ENCODE measurements at places on chromosomes 12 and 14.

DNA sequence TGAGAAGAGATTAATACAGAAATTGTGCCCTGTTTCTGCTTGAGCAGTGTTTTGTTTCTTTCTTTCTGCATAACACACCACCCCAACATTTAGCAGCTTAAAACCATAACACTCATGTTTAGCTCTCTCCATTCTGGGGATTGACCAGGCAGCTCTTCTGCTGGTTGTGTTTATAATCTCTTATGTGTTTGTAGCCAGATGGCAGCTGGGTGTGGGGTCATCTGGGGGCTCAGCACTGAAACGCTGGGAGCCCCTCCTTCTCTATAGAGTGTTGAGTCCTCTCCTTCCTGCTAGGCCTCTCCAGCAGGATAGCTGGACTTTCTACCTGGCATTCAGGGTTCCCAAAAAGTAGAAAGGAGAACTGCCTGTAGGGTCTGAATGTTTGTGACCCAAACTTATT, 270.6 kb downstream of the TTC8 start:
- DNase-seq = no peak

- DNase-seq = peak; percentile 56
Measured at GRCh38 chr12:26402648-26403047, 207.3 kb downstream of the SSPN start.

DNA sequence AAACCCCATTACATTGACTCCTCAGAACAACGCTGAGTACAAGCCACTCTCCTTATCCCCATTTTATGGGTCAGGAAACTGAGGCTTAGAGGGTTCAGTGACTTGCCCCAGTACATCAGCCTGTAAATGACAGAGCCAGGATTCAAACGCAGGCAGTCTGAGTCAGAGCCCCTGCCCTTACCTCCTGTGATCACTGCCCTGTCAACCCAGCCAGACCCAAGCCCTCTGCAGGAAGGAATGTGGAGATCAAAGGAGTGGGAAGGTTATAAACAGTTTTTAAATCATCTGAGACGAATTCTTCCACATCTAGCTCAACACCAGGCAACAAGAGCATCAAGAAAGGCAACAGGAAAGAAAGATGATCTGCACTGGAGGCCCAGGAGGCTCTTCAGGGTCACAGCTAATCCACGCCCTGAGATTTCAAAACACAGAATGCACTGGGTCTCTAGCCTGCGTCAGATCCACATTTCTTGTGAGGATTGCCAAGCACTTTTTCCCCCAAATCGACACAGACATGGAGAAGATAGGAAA, 38.5 kb downstream of the SPTB start:
- DNase-seq = peak; percentile 94

- peak; percentile 29 for DNase-seq
Measured at GRCh38 chr14:36508418-36509068, 11.5 kb downstream of the NKX2-1 start.

- DNase-seq = peak; percentile 44
Measured at GRCh38 chr12:59084511-59085375, 164.4 kb upstream of the LRIG3 start.

DNA sequence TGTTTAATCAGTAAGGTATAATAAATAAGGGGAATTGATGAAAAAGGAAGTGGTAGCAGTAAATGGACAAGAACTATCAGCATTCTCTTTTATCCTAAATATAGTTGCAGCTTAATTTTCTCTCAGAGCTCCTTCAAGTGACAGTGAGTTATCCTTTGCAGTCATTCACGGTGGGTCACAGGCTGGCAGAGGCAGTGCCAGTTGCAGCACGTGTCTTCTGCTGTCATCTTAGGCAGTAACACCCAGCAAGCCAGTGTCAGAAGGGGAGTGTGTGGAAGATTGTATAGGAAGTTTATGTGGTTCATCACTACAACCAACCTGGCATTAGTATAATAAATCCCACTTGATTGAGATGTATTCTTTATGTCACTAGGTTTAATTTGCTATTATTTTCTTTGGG, 170.0 kb downstream of the CCDC91 start:
- DNase-seq = no peak

- DNase-seq = no peak
Measured at GRCh38 chr12:1355396-1355795, 239.0 kb downstream of the FBXL14 start.

- DNase-seq = peak; percentile 57
Measured at GRCh38 chr14:65229748-65230728, 127.7 kb upstream of the MAX start.

DNA sequence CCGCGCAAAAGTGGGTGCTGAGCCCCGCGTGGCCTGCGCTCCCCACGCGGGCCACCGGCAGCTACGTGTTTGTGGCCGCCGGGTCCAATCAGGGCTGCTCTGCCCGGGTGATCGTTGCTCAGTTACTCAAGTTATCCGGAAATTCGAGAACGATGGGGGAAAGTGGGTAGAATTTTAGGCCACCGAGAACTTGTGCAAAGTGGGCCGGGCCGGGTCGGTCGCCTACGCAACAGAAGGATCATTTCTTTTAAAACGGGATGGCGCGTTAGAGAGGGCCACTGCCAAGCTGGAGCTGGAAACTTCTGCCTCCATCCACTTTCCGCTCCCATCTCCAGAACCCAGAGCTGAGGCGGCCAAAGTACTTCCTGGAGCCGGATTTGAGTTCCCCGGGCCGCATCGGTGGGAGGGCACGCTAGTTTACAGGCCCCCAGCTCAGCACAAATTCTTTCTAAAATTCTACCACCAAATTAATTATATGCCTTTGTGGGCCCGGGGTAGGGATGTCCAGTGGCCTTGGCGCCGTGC, 3.5 kb downstream of the RFX4 start:
- peak; percentile 54 for DNase-seq

DNA sequence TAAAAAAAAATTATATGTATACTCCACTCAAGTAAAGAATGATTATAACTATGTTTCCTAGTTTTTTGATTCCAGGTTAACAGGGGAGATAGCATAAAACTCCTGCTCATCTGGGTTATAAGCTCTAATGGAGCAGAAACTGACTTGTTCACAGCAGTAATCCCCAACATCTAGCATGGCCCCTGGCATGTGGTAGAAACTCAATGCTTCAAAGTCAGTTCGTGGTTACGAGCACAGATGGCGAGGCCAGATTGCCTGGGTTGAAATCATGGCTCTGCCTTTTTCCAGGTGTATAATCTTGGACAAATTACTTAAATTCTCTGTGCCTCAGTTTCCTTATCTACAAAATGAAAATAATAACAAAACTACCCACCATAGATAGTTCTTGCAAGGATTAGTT, 183.8 kb downstream of the TTC7B start:
- no peak for DNase-seq

DNA sequence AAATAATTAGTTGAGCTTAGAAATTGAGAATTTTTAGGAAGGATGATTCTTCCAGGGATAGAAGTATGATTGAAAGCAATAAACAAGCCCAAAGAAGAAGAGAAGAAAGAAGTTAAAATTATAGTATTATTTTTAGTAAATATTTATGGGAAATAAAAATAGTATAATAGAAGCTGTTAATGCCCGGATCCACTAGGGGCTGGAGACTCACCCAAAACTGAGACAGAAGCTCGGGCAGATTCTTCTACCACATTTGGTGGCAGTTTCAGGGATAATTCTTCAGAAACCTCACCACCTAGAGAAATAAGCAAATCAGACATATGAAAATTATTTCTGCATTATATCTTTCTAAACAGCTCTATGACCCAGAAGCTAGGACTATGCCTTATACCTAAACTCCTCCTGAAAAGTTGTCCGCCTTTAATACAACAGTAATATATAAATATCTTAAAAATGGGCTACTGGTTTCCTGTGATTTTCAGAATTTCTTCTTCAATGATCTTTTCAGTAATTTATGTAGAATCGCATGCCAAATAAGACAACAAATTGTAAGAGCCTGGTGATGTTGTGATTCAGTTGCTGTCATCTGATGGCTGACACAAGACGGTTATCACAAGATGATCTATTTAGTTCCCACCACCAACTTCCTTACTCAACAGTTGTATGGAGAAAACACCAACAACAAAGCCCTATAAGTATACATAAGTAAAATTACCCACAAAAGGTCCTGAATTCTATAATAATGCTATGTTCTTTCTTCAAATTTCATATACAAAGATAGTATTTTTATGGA, 35.6 kb downstream of the A2M start:
- no peak for DNase-seq

DNA sequence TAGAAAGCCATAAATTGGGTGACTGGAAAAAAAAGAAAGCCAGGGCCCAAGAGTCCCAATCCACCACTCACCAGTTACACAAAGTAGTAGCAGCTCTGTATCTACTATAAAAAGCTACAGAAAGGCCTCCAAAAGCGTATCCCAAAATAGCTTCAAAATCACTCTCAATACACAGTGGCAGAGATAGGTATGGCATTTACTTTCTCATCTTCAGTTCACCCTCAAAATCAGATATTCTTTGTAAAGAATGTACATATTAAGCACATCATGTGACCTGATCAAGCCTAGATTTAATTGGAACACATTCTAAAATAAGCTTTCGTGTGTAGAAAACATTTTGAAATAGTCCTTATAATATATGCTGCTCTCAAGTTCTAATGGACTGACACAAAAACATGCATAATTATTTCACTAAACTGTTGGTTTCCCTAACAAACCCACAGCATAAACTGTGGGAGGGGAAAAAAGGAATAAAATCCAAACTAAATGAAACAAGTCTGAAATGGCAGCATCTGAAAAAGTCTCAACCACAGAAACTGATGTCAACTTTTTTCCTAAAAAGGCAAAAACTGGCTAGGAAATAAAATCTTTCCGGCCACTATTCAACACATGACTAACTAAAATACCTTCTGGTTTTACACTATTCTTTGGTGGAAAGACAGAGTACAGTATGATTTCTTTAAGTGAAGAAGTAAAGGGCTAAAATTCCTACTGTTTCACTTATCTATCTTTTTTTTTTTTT, 25.9 kb downstream of the UBE2N start:
- DNase-seq = no peak

DNA sequence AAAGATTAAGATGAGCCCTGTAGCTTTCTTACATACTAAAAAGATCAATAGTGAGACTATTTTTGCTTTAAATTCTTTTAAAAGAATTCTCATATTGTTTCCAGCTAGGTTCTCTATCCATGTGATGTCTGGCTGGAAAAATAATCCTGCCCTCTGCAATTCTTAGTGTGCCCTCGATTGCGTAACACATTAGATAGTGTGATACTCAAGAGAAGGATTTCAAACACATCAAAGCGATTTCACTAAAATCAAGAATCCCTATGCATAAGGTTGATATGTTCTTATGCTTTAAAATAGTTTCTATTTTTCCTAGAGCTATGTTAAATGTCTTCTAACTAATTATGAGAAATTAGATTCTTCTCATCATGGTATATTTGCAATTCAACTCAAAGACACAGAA, 127.3 kb upstream of the PLEKHA5 start:
- DNase-seq = no peak

DNA sequence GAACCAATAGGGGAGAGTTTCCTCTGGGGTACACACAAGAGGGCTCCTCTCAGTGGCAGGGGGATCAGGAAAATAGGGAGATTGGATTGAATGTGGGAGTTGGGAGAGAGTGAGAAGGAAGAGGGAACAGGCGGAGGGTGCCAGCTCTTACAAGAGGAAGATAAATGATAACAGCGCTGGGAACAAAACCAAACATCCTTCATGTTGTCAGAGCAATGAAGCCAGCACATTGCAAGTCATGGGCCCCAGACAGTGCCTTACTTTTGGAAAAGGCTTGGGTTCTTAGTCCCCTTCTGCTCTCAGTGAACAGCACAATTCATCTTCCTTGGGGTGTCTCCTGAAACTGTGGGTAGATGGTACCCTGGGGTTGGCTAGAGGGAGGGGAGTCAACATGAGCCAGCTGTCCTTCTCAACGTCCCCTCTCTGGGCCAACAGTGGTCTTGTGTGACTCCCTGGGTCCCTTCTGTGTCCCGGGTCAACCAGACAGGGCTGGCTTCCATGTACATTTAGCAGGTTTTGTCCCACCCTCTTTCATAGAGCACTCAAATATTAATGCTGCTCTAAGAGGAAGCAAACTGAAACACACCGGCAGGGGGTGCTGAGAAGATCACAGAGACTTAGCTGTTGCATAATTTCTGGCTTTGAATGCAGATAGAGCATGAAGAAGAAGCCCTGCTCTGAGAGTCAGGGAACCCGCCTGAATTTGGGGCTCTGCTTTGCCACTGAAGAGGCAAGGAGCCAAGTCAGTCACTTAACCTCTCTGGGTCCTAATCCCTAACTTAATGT, 138.5 kb downstream of the ESRRB start:
- DNase-seq = no peak

- DNase-seq = no peak
Measured at GRCh38 chr12:89405626-89406345, 53.5 kb upstream of the DUSP6 start.

DNA sequence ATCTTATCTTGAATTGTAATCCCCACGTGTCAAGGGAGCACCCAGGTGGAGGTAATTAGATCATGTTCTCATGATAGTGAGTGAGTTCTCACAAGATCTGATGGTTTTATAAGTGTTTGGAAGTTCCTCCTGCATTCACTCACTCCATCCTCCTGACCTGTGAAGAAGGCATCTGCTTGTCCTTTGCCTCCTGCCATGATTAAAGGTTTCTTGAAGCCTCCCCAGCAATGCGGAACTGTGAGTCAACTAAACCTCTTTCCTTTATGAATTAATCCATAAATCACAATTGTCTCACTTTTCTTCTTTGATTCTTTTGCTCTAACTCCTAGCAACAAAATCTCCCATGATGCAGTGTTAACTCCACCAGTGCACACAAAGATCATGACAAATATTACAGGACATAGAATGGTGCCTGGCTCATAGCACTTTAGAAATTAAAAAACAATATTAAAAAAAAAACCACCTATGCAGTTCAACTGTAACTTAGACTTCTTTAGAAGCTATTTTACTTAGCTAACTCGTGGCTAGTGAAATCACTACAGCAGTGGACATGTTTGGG, 37.6 kb upstream of the MGAT4C start:
- DNase-seq = peak; percentile 41

- no peak for DNase-seq
Measured at GRCh38 chr12:76518699-76519098, 40.9 kb downstream of the OSBPL8 start.

GRCh38 chr12:52061470-52062166, 8.2 kb upstream of the ATG101 start:
- DNase-seq = no peak

GRCh38 chr12:49917166-49917787, 13.6 kb upstream of the FAIM2 start:
- no peak for DNase-seq

DNA sequence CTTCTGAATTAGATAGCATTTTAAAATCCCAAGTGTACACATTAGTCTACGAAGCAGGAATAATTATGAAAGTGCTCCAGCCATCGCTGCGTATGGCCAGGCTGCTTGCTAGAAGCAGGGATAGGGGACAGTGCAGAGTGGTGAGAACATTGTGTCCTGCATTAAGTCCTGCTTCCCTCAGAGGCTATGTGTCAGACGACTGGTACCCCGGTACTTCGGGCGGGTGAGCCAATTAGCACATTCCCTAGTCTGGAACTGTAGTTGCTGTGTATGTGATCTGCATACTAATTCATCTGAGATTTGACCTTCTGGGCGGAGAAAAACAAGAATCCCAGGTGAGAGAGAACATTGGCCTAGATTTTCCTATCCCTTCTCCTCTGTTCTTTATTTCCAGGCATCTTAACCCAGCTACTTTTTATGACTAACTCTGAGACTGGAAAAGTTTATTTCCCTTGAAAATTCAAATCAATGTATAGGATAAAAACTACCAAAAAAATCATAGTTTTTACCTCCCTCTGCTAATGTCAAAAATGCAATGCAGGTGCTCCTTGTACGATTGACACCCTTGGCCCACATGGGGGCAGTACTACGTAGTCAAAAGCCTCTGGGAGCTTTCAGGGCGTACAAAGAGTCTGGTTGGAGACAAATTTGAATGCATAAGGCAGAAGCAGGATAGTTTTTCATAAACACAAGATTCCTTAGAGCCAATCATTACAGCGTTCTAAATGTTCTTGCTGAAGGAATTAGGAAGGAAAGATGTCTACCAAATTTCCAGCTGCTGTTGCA, 764.3 kb downstream of the NOVA1 start:
- DNase-seq = peak; percentile 66
